ENCODE measurements at places on chromosomes 4 and X. TPM values are rescaled to one million over a fixed set of nuclear protein-coding genes. Genes with fewer than 3 reads are reported as not detected.

Gene PASD1
- total RNA-seq = not detected

Gene MBNL3
- total RNA-seq = 24.3 TPM

Gene SLC10A4
- total RNA-seq = 1.6 TPM

Gene REPS2
- 18.5 TPM for total RNA-seq

Gene FGA
- total RNA-seq = 35.4 TPM

Gene STS
- 9.7 TPM for total RNA-seq

Gene AR
- total RNA-seq = 5.0 TPM

Gene SMIM10
- 4.1 TPM for total RNA-seq

Gene XK
- total RNA-seq = 2.2 TPM

Gene GAGE2A
- total RNA-seq = not detected

Gene NUP62CL
- total RNA-seq = 1.4 TPM

Gene OTUD6A
- total RNA-seq = not detected

Gene HPSE
- 5.5 TPM for total RNA-seq

Gene KCNE5
- not detected for total RNA-seq

Gene FAM133A
- not detected for total RNA-seq

Gene AWAT2
- 1.0 TPM for total RNA-seq

Gene GSX2
- total RNA-seq = not detected

Gene TLR8
- total RNA-seq = 35.4 TPM

Gene FBXL5
- total RNA-seq = 113 TPM

Gene OPHN1
- 10.7 TPM for total RNA-seq

Gene SPP1
- total RNA-seq = 8.0 TPM

Gene SSX4
- not detected for total RNA-seq

Gene AGTR2
- total RNA-seq = 44.2 TPM

Gene MAGED4
- 3.2 TPM for total RNA-seq

Gene HSFX3
- not detected for total RNA-seq

Gene MAGEA10
- total RNA-seq = not detected

Gene APOOL
- 19.8 TPM for total RNA-seq

Gene NDST4
- total RNA-seq = not detected

Gene SMIM31
- total RNA-seq = 0.83 TPM

Gene LUZP4
- not detected for total RNA-seq

Gene SLC34A2
- 2,258 TPM for total RNA-seq

Gene SPINK2
- total RNA-seq = not detected

Gene PDE6B
- total RNA-seq = 5.5 TPM

Gene FRG1
- total RNA-seq = 39.7 TPM

Gene G3BP2
- 101 TPM for total RNA-seq

Gene TMEM154
- total RNA-seq = 19.6 TPM

Gene GPRASP2
- 7.9 TPM for total RNA-seq

Gene PCDH18
- 10.8 TPM for total RNA-seq

Gene GABRE
- 33.8 TPM for total RNA-seq

Gene ARAP2
- 74.5 TPM for total RNA-seq

Gene HELQ
- 18.8 TPM for total RNA-seq

Gene TSR2
- 38.5 TPM for total RNA-seq

Gene RNF128
- total RNA-seq = 15.4 TPM

Gene FAM53A
- total RNA-seq = 1.7 TPM

Gene SYNPO2
- total RNA-seq = 26.2 TPM

Gene BMPR1B
- total RNA-seq = 6.0 TPM

Gene SPANXC
- total RNA-seq = not detected

Gene PGAM4
- total RNA-seq = not detected

Gene NHSL2
- 12.7 TPM for total RNA-seq

Gene NPNT
- 217 TPM for total RNA-seq

Gene TEX11
- not detected for total RNA-seq

Gene ERVMER34-1
- total RNA-seq = 1.5 TPM

Gene PPID
- 23.2 TPM for total RNA-seq

Gene PRSS48
- total RNA-seq = not detected

Gene SPATA18
- 24.7 TPM for total RNA-seq

Gene MAGIX
- 6.7 TPM for total RNA-seq

Measured in lower lobe of right lung (tissue), 2 donors.